ENCODE measurements at places on chromosomes 11 and 22. TPM values are rescaled to one million over a fixed set of nuclear protein-coding genes. Genes with fewer than 3 reads are reported as not detected.

The PHLDB1 gene
- 150 TPM for total RNA-seq

The CHADL gene
- total RNA-seq: 3.7 TPM

The DRD4 gene
- not detected for total RNA-seq

The PNPLA5 gene
- total RNA-seq: not detected

The RIMBP3B gene
- total RNA-seq: not detected

The UPK3A gene
- total RNA-seq: not detected
